ENCODE measurements at places on chromosomes 12 and 14. TPM values are rescaled to one million over a fixed set of nuclear protein-coding genes. Genes with fewer than 3 reads are reported as not detected.

The PPP4R4 gene
- total RNA-seq: not detected

DNA sequence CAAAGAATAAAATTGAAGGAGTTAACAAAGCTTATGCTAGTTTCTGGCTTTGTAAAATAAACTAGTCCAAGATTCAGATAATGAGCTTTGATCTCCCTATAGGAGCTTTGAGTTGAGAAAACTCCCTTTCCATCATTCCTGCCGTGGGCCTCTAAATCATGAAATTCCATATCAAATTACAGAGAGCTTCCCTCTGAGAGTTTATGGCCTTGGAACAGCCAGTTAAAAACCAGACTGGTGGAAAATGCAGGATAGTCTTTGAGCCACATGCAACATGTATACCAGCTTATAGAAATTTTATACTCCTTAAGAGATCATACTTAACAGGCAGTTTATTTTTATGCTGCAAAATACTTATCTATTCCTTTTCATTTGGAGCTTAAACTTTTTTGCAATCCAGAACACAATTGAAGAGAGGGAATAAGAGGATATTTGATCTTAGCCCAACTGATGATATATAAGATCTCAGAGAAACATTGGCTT lies 175.8 kb upstream of the ATP2B1 start:
- no peak for DNase-seq

DNA sequence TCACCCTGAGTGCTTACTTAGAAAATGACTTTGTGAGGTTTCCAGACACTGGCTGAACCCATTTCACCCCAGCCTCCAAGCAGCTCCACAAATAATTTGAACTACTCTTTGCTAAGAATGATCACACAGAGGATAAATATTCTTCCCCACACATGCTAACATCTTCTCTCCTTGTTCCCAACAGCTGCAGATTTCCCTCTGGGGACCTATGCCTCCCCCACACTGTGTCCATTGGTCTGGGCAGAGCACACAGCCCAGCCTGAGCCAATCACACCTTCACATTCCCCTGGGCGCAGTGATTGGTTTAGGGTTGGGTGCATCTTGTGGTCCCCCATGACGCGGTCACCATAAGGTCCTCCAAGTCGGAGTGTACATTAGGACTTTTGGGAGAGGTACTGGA lies 6.9 kb downstream of the SDR9C7 start:
- no peak for DNase-seq

DNA sequence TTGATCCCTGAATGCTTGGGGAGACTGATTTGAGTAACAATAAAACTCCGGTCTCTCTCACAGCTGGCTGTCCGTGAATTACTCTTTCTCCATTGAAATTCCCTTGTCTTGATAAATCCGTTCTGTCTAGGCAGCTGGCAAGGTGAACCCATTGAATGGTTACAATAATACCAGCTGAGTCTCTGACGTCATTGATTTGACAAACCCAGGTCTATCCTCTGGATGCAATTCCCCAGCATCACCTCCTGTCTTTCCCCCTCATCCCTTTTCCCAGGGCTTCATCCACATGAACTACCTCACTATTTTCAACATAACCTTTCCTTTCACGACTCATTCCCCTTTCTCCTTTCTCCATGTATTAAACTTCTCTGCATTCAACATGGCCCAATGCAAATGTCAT lies 98.7 kb upstream of the TMEM132C start:
- no peak for DNase-seq
